Activated naive CD4-positive, alpha-beta T cell treated with anti-CD3 and anti-CD28 coated beads, Interleukin-2, amount 50 U/mL, for 16 hours (primary cell): ENCODE measurements at places on chromosomes 3 and 15.

DNA sequence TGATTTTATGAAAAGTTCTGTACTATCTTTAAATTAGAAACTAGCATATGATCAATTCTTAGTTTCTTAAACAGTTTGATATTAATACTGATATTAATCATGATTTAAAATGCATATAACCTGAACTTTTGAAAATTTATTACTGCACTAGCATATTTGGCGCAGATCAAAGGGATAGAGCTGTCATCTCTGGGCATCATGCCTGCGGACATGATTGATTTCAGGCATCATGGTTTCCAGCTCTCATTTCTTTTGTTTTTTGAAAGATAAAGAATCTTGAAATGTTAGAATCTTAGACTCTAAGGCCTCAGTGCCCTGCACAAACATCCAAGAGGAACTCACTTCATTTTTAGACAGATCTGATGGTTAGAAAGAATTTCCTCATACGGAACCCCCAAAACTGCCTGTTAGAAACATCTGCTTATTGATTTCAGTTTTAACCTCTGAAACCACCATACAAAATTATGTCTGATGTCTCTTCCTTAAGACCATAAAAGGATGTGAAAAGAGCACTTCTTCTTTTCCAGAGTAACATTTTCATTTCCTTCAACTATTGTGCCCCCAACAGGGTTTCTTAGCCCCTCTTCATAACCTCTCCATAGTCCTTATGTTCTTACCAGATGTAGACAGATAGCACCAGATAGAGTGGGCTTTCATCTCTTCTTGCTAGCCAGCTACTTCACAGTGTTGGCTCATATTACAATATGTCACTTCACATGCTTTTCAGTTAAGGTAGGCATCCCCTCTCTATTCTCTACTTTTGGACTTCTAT is 110.8 kb downstream of the BBX start:
- DNase-seq: no peak

DNA sequence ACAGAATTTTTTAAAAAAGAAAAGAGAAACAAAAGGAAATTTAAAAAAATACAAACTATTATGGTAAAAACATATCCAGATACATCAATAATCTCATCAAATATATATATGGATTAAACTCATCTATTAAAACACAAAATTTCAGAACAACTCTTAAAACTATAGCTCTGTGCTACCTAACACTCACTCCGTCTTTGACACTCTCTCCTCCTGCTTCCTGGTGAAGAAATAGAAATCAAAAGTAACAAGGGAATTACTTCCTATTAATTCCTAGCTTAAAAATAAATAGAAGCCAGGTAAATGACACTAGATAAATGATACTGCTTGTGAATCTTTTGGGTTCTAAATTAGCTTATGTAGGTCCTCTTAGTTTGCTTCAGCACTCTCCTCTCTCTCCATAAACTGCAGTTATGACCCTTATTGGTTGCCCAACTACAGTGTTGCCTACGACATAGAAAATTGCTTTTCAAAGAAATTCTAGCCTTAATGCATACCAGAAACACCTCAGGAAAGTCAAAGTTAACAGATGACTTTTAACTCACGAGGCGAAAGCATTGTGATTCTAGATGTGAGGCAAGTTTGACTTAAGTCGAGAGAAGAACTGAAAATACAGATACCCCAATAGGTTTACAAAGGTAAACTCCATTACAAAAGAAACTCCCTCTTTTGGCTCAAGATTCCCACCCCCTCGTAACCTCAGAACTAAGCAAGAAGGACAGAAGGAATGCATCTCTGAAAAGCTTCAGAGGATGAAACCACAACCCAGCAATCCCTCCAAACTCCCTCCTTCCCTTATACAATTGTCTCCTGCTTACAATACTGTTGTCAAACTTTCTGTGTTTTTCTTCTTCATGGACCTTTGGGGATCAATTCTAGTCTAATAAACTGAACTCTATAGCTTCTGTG is 394.7 kb downstream of the FGF12 start:
- no peak for DNase-seq

- DNase-seq: no peak
These were observed 1.9 kb upstream of the BLOC1S6 start for GRCh38 chr15:45585069-45585791.

DNA sequence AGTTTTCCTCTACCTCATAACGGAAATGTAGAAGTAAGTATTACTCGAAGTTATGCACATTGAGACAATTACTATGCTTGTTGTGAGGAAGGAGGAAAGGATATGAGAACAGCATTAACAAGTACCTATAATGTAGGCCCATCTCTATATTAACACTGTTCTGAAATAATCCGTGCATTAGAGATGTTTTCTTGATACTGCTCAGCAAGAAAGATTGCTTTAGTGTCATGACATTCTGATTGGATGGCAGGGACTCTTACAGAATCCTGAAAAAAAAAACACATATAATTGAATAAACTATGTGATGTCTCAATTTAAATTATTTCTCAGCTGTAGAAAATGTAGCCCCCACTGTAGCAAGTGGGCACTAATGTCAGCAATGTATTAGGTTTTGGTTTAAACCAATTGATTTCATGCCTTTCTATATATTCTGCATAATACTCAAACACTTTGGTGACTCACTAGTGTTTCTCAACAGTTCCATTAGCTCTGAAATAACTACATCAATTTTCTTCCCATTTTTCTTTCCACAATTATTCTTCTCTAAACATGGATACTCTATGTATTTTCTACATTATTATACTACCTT is 598.3 kb upstream of the BCHE start:
- DNase-seq: no peak

- DNase-seq: no peak
These were observed 23.8 kb downstream of the RLBP1 start for GRCh38 chr15:89197503-89197971.

DNA sequence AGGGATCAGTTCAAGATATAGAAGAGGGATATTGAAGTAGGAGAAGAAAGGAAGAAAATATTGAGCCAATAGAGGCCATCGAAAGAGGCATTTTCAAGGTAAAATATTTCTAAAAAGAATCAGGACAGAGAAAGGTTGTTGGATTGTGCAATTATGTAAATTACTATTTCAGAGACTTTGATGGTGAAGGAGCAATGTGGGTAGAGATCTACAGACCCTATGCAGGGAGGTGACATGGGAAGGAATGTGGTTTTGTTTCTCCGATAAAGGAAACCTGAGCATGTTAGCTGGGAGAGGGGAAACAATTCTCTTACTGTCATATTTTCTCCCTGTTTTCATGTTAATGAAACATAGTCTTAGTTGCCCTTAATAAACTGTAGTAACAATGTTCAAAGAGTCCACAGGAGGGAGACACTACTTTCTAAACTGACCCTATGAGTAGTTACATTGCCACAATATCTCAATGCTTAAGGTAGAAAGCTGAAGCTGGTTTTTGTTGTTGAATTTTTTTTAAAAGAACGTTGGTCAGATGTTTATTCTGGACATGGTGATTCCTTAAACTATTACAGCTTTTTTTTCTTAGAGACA is 133.3 kb downstream of the GRM7 start:
- DNase-seq: no peak

- no peak for DNase-seq
These were observed 230.3 kb upstream of the TLE3 start for GRCh38 chr15:70327856-70328678.

DNA sequence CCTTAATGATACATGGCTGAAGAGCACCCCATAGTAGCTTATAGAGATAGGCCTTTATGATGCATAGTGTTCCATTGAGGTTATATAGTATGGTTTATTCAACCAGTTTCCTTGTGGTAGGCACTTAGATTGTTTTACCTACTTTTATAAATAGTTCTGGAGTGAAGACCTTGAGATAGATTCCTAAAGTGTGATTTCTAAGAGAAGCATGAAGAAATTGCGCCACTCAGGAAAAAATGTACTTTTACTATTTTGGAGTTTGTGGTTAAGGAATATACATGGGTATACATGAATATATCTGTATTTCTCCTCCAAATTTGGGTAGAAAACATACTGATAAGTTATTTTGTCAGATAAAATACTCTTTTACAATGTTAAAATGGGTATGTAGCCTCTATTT is 70.5 kb downstream of the CHD2 start:
- no peak for DNase-seq

DNA sequence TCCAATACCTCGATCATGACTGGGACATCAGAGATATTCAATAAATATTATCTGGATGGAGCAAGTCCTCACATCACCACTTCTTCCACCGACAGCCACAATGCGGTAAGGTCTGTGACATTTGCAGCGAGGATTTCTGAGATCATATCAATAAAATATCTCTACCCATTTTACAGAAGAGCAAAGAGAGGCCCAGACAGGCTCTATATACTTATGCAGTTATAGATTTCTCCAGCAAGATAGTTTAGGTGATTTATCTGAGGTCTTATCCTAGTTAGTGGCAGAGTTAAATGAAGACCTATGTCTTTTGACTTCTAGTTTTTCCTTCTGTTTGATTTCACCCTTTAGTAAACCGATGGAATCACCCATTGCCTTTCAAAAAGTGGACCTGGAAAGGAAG is 81.6 kb downstream of the TNIK start:
- no peak for DNase-seq

DNA sequence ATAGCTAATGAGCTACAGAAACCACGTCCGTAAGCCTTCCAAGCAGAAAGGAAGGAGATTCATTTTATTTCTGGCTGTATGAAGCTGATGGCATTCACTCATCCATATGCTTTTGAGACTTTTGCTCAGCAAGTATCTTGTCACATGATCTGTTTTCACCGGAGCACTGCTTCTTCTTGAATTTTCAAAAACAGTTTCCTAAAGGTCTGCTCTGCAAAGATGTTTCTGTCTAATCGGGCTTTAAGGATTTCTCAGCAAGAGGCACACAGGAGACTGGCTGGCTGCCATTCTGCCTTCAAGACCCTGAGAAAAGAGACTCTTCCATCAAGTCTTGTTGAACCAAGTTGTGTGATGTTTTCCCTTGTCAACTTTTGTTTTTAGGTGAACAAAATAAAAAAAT is 289.6 kb upstream of the LYSMD4 start:
- DNase-seq: no peak

DNA sequence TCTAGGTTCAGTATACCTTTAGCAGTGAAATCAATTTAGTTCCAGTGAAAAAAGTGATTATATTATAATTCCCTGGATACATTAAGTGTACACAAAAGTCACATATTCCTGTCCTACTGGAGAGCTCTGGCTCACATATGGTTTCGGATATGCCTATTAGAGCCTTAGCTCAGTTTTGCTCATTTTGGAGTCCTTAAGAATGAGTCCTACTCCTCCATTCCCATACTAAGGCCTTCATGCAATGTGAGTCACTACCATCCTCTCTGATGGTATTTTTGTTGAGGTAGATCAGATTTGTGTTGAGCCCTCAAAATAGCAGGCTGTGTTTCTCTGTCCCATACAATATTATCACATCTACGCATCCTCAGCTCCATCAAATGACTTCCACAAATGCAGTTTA is 294.2 kb upstream of the COL8A1 start:
- no peak for DNase-seq

DNA sequence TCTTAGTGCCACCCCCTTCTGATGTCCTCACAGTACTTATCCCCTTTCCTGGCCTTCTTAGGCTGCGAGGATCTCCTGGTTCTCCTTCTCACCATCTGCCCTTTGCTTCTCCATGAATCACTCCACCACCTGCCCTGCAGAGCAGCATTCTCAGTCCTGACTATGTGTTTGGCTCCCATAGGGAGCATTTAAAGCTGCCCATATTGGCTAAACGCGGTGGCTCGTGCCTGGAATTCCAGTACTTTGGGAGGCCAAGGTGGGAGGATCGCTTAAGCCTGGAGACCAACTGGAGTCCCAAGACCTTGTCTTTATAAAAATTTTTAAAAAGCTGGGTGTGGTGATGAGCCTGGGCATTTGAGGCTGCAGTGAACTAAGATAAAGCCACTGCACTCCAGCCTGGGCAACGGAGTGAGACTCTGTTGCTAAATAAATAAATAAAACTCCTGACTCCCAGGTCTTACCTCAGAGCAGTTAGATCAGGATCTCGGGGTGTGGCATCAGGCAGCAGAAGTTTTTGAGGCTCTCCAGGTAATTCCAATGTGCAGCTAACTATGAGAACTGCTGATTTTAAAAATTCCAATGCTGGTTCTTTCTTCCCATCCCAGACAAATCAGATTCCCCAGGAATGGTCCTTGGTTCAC is 36.2 kb upstream of the TLE3 start:
- no peak for DNase-seq

DNA sequence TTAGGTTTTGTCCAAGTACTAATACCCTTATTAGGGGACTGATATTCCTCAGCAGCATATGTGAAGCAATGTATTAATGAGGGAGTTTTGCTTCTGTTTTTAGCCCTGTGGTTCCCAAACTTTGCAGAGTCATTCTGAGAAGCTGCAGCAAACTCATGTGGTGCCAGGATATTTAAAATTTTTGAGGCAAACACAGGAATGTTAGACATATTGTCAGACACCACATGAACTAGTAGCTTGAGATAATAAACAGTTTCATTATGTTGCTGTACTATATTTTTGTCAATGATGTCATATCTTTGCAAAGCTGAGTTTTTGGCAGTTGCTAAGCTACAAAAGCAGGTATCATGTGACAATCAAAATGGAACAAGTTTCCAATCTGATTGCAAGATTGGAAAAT is 36.6 kb downstream of the ATP6V1A start:
- DNase-seq: no peak

- DNase-seq: no peak
These were observed 3.2 kb downstream of the AKAP13 start for GRCh38 chr15:85383470-85384148.

GRCh38 chr15:93223803-93224202 is 134.8 kb upstream of the RGMA start:
- no peak for DNase-seq

- DNase-seq: peak; percentile 83
These were observed 4.0 kb downstream of the CCDC51 start for GRCh38 chr3:48435774-48436476.

GRCh38 chr15:95864467-95864886 is 466.0 kb upstream of the NR2F2 start:
- DNase-seq: no peak

GRCh38 chr3:159944781-159945180 is 43.9 kb upstream of the IL12A start:
- no peak for DNase-seq

GRCh38 chr3:134708671-134709070 is 57.8 kb upstream of the KY start:
- DNase-seq: no peak

DNA sequence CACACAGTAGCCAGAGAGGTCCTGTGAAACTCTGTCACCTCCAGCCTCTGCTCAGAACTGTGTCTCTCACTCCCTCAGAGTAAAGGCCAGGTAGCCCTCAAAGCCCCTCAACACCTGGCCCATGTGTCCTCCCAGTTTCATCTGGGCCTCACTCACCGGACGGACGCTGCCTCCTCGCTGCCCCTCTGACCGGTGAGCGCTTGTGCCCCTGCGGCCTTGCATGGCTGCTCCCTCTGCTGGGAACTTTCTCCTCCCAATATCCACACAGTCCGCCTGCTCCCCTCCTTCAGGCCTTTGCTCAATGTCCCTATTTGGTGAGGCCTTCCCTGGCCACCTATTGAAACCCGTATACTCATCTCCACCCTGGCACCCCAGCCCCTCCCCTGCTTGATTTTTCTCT is 36.8 kb upstream of the TRH start:
- DNase-seq: no peak
